ENCODE measurements at places on chromosomes 11 and 22. TPM values are rescaled to one million over a fixed set of nuclear protein-coding genes. Genes with fewer than 3 reads are reported as not detected.

Gene NPAT
- total RNA-seq: 35.0 TPM

Gene MS4A6A
- 16.2 TPM for total RNA-seq

Gene WNT11
- total RNA-seq: 6.9 TPM

Gene TRIM49
- not detected for total RNA-seq

Gene UPB1
- 2.5 TPM for total RNA-seq

Gene OR51I2
- not detected for total RNA-seq

Gene RTN4RL2
- 0.93 TPM for total RNA-seq

Gene TBX1
- 2.2 TPM for total RNA-seq

Gene MYOD1
- 2.4 TPM for total RNA-seq

Gene CEND1
- total RNA-seq: 6.4 TPM

Gene FADS2
- total RNA-seq: 46.1 TPM

Gene KIF18A
- total RNA-seq: 8.7 TPM

Gene SLC17A6
- total RNA-seq: 13.5 TPM

Gene RIC3
- total RNA-seq: 45.7 TPM

Gene SAA2
- total RNA-seq: 0.99 TPM

Gene CYTH4
- total RNA-seq: 9.8 TPM

Measured in camera-type eye (tissue), 1 donor.